Hematopoietic multipotent progenitor cell treated with erythropoietin and hydrocortisone succinate and interleukin-3 and kit ligand, for 8 days (in vitro differentiated cells): ENCODE measurements at places on chromosomes 7 and 10.

- no peak for DNase-seq
Observed at GRCh38 chr10:114401195-114401791, 3.0 kb downstream of the AFAP1L2 start.

DNA sequence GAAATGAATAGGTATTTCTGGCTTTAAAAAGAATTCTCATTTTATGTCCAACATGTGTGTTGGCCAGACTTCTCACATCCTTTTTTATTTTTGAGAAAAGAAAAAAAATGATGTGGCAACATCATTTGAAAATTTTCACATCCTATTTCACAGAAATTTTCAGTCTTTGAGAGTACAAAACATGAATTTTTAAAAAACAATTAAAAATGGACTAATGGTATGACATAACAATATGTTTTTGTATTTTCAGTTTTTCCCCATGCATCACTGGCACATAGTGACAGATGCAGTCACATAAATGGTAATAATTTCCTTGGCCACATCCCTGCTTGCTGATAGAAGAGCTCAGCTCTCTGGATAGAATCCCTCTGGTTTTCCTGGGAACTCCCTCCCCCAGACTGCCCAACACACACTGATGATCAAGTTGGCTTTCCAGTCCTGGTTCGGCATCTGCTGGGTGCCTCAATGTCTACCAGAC lies 188.5 kb upstream of the AGR3 start:
- DNase-seq: no peak

DNA sequence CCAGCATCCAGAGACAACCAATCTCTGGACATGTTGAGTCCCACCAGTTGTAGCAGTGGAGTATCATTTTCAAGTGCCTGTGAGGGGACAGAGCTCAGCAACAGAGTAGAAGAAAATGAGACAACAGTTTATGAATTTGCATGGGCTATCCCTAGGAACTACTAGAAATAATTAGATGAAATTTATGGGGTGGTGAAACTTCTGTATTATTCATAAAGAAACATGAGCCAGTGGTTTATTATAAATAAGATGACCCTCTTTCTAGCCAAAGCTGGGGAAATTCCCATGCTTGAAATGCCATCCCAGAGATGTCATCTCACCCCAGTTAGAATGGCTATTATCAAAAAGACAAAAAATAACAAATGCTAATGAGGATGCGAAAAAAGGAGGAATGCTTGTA lies 55.1 kb upstream of the ITGB8 start:
- no peak for DNase-seq

GRCh38 chr10:23608926-23609325 lies 170.1 kb downstream of the OTUD1 start:
- no peak for DNase-seq

GRCh38 chr7:29811586-29811985 lies 5.3 kb downstream of the WIPF3 start:
- DNase-seq: no peak

GRCh38 chr7:47757921-47758411 lies 176.1 kb upstream of the TNS3 start:
- DNase-seq: no peak

DNA sequence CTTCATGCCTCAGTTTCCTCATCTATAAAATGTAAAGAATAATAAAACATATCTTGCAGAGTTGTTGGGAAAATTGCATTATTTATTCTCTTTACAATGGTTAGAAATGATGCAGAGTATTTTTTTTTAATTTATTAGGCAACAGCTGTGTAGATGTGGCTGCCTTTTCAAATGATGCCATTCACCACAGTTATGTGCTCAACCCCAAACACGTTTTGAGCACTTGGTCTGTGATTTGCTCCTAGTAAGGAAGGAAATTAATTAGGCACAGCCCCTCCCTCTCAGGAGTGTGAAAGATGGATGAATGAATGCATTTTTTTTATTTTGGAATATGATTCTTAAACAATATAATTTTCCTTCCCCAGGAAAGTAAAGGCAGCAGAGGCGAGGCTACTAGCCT lies 575.1 kb downstream of the GALNT17 start:
- DNase-seq: no peak

DNA sequence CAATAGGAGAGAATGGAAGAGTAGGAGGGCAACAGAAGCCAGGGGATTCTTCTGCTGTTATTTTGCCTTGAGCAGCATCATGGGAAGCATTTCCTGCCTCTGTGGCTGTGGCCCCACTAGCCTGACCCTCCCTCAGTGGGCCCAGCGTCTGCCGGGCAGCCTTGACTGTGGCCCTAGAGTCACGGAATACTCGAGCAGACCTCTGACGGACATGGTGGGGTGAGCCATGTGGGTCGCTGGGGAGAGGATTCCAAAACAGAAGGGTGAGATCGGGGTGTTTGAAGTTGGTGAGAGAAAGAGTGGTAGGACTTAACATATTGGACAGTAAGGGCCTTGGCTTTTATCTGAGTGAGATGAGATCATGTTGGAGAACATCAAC lies 8.3 kb upstream of the PRKAG2 start:
- DNase-seq: no peak

GRCh38 chr7:92904244-92905131 lies 68.1 kb upstream of the CDK6 start:
- peak; percentile 76 for DNase-seq
